ENCODE measurements at places on chromosomes 1 and 21.
A peak's percentile ranks its signal among the peaks of the same experiment; 100 is the strongest.

- H3K36me3 ChIP-seq, result peaks cover 26% of the 10 kb centered on the region
- peaks cover 70% of the 10 kb centered on the region for H3K4me1 ChIP-seq
- no peaks in the 10 kb centered on the region for H3K27me3 ChIP-seq
- DNase-seq, result no peak
- peak overlapping the region; percentile 94 for H3K4me3 ChIP-seq
- no peak overlapping the region for H3K27ac ChIP-seq
These were observed 2.8 kb downstream of the MAN1A2 start for GRCh38 chr1:117370071-117370470.

GRCh38 chr21:41048145-41048544 lies 119.8 kb upstream of the BACE2 start:
- no peaks in the 10 kb centered on the region for H3K36me3 ChIP-seq
- no peaks in the 10 kb centered on the region for H3K4me1 ChIP-seq
- no peak overlapping the region for H3K27ac ChIP-seq
- no peak overlapping the region for H3K4me3 ChIP-seq
- no peak for DNase-seq

- H3K4me1 ChIP-seq, result no peaks in the 10 kb centered on the region
- no peaks in the 10 kb centered on the region for H3K36me3 ChIP-seq
- no peak overlapping the region for H3K27ac ChIP-seq
- DNase-seq, result no peak
These were observed 42.2 kb downstream of the CLDN14 start for GRCh38 chr21:36437745-36438128.

GRCh38 chr1:214422137-214422671 lies 129.2 kb downstream of the PTPN14 start:
- no peaks in the 10 kb centered on the region for H3K27me3 ChIP-seq
- peaks cover 2% of the 10 kb centered on the region for H3K36me3 ChIP-seq
- H3K27ac ChIP-seq, result no peak overlapping the region

DNA sequence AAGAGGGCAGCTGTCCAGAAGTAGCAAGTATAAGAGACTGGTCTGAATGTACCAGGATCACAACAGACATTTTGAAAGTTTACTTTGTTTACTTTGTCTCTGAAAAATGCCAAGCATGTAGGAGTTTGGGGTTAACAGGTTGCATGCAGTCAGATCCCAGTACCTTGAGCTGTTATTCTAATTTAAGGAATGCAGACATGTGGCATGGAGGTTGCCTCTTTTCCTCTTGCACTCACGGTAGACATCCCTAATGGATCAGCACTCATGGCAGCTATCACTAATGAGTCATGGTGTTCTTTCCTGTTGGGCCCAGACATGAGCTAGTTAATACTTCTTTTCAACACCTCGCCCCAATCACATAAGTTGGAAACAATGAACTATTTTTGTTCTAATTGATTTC lies 67.3 kb downstream of the GADD45A start:
- no peak overlapping the region for H3K27ac ChIP-seq
- no peak overlapping the region for H3K4me3 ChIP-seq
- no peaks in the 10 kb centered on the region for H3K36me3 ChIP-seq
- DNase-seq, result no peak
- peaks cover 24% of the 10 kb centered on the region for H3K27me3 ChIP-seq

DNA sequence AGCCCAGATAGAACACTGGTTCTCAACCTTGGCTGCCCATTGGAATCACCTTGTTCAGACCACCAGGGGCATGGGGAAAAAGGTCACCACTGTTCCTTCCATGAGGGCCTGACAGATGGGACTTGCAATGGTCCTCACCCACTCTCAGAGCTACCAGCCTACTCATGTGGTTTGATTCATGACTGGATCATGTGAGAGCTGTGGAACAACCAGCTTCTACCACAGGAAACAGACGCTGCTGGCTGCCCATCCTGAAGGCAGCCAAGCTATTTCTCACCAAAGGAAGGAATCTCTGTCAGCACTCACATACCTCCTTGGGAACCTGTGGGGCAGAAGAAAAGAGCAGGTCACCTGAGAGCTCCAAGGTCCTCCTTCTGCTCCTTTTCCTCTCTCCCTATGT lies 53.6 kb downstream of the CAPN8 start:
- H3K27me3 ChIP-seq, result no peaks in the 10 kb centered on the region
- H3K4me1 ChIP-seq, result no peaks in the 10 kb centered on the region
- H3K4me3 ChIP-seq, result no peak overlapping the region
- no peaks in the 10 kb centered on the region for H3K36me3 ChIP-seq
- no peak for DNase-seq

DNA sequence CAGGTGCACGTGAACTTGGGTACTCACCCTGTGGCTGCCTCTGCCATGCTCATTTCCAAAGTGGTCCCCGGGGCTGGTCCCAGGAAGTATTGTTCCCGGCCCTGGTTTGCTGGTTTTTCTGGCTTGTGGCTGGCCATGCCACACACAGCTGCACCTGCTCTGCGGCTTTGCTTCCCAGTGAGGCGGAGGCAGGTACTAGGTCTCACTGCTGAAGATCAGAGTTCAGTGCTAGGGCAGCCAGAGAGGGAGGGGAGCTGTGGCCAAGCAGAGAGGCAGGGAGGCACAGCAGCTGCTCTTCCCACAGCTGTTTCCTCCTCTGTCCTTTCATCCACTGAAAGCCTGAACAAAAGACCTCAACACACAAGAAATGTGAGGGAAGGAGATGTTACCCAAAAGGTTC lies 30.5 kb downstream of the ENO1 start:
- no peaks in the 10 kb centered on the region for H3K4me1 ChIP-seq
- no peak overlapping the region for H3K4me3 ChIP-seq
- H3K27ac ChIP-seq, result no peak overlapping the region

GRCh38 chr1:170009551-170009950 lies 64.9 kb downstream of the KIFAP3 start:
- no peaks in the 10 kb centered on the region for H3K27me3 ChIP-seq
- H3K27ac ChIP-seq, result no peak overlapping the region
- no peak for DNase-seq
- peaks cover 3% of the 10 kb centered on the region for H3K36me3 ChIP-seq

DNA sequence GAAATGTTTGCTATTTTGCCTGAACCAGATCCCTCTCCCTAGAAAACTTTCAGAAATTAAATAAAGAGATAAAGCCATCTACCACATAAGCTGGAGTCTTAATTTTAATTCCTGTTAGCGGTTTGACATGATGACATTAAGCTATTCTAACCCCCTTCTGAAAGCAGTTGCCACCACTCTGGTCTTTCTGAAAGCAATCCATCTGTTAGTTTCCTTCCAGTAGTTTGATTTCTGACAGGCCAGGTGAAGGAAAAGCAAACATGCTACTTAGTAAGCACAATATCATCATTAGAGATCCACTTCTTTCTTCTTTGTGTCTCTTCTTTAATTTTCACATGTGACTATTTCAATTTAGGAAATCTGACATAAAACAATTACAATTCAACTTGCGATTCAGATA lies 39.9 kb downstream of the RGL1 start:
- no peaks in the 10 kb centered on the region for H3K27me3 ChIP-seq
- no peak overlapping the region for H3K27ac ChIP-seq

- H3K4me1 ChIP-seq, result no peaks in the 10 kb centered on the region
- no peak for DNase-seq
- peaks cover 56% of the 10 kb centered on the region for H3K27me3 ChIP-seq
- H3K4me3 ChIP-seq, result no peak overlapping the region
- H3K27ac ChIP-seq, result no peak overlapping the region
These were observed 34.5 kb downstream of the HMGB4 start for GRCh38 chr1:33898406-33898805.

DNA sequence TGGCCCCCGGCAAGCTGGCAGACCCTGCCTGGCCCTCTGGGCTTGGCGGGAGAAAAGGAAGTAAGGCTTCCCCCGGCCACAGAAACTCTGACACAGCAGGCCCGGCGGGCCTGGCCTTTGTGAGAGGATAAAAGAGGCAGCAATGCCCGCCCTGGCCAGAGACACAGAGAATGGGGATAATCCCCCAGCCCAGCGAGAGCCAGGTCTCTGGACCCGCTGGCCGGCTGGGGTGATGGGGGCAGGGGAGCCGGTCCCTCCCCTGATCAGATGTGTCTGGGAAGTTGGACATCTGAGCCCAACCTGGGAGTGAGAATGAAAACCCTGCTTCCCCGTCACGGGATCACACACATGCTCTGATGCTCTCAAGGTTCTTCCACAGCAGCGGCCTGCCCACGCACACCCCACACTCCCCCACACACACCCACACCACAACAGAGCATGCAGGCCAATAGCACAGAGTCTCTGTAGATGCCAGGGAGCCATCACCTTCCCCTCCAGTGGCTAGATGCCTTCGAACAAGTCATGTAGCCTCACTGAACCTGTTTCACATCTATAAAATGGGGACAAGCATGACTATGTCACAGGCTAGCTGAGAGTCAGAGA lies 4.2 kb downstream of the RSPO1 start:
- H3K27me3 ChIP-seq, result peaks cover 94% of the 10 kb centered on the region
- H3K27ac ChIP-seq, result no peak overlapping the region
- DNase-seq, result no peak
- H3K36me3 ChIP-seq, result peaks cover 1% of the 10 kb centered on the region

- H3K36me3 ChIP-seq, result no peaks in the 10 kb centered on the region
- no peaks in the 10 kb centered on the region for H3K27me3 ChIP-seq
- DNase-seq, result no peak
- no peaks in the 10 kb centered on the region for H3K4me1 ChIP-seq
- H3K4me3 ChIP-seq, result no peak overlapping the region
These were observed 423.9 kb upstream of the ADGRL4 start for GRCh38 chr1:79430437-79430836.

GRCh38 chr1:41343790-41344699 lies 17.2 kb upstream of the FOXO6 start:
- H3K27ac ChIP-seq, result peak overlapping the region; percentile 81
- peaks cover 4% of the 10 kb centered on the region for H3K36me3 ChIP-seq
- H3K27me3 ChIP-seq, result peaks cover 29% of the 10 kb centered on the region

DNA sequence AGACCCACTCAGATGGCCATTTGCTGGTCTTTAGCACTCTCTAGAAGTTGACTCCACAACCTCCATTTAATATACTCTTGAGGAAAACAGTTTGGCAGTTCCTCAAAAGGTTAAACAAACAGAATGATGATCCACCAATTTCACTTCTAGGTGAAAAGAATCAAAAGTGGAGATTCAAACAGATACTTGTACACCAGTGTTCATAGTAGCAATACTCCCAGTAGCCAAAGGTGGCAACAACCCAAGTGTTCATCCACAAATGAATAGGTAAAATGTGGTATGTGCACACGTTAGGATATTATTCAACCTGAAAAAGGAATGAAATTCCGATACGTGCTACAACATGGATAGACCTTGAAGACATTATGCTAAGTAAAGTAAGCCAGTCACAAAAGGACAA lies 6.3 kb downstream of the PRCC start:
- H3K4me3 ChIP-seq, result no peak overlapping the region
- H3K27me3 ChIP-seq, result no peaks in the 10 kb centered on the region
- DNase-seq, result no peak
- H3K27ac ChIP-seq, result no peak overlapping the region
- peaks cover 72% of the 10 kb centered on the region for H3K4me1 ChIP-seq

DNA sequence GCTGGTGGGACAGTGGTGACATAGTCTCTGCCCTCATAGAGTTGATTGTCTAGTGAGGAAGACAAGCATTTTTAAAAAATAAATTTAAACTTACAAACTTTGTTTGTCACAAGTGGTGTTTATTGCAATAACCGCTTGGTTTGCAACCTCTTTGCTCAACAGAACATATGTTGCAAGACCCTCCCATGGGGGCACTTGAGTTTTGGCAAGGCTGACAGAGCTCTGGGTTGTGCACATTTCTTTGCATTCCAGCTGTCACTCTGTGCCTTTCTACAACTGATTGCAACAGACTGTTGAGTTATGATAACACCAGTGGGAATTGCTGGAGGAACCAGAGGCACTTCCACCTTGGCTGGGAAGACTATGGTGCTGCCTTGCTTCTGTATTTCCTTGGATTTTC lies 58.4 kb downstream of the LAMC2 start:
- peaks cover 68% of the 10 kb centered on the region for H3K27me3 ChIP-seq
- DNase-seq, result no peak
- H3K36me3 ChIP-seq, result peaks cover 2% of the 10 kb centered on the region
- H3K4me3 ChIP-seq, result no peak overlapping the region
- H3K4me1 ChIP-seq, result no peaks in the 10 kb centered on the region

DNA sequence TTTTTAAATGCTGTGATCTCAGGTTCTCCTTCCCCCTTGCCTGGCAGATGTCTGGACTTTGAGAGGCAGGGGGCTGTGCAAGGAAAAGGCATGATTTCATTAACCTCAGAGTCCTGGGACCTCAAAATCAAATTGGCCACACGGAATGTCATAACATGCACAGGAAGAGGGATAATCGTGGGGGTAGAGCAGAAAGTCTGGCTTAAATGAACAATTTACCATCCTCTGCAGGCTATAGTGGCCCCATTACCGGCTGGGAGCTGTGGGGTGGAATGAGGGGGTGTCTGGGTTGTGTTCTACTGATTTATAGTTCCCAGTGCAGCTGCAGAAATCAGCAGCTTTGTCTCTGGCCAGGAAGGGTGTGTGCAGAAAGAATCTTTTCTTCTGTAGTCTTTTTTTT lies 10.8 kb downstream of the OPRD1 start:
- H3K27me3 ChIP-seq, result peaks cover 28% of the 10 kb centered on the region
- H3K4me1 ChIP-seq, result no peaks in the 10 kb centered on the region
- DNase-seq, result no peak

- H3K4me3 ChIP-seq, result no peak overlapping the region
- peaks cover 4% of the 10 kb centered on the region for H3K36me3 ChIP-seq
- DNase-seq, result no peak
- no peaks in the 10 kb centered on the region for H3K27me3 ChIP-seq
- no peak overlapping the region for H3K27ac ChIP-seq
These were observed 72.1 kb downstream of the UCK2 start for GRCh38 chr1:165899461-165899941.

- H3K27me3 ChIP-seq, result no peaks in the 10 kb centered on the region
- no peak overlapping the region for H3K4me3 ChIP-seq
- peaks cover 15% of the 10 kb centered on the region for H3K36me3 ChIP-seq
These were observed 16.9 kb downstream of the MACO1 start for GRCh38 chr1:25447547-25447946.

DNA sequence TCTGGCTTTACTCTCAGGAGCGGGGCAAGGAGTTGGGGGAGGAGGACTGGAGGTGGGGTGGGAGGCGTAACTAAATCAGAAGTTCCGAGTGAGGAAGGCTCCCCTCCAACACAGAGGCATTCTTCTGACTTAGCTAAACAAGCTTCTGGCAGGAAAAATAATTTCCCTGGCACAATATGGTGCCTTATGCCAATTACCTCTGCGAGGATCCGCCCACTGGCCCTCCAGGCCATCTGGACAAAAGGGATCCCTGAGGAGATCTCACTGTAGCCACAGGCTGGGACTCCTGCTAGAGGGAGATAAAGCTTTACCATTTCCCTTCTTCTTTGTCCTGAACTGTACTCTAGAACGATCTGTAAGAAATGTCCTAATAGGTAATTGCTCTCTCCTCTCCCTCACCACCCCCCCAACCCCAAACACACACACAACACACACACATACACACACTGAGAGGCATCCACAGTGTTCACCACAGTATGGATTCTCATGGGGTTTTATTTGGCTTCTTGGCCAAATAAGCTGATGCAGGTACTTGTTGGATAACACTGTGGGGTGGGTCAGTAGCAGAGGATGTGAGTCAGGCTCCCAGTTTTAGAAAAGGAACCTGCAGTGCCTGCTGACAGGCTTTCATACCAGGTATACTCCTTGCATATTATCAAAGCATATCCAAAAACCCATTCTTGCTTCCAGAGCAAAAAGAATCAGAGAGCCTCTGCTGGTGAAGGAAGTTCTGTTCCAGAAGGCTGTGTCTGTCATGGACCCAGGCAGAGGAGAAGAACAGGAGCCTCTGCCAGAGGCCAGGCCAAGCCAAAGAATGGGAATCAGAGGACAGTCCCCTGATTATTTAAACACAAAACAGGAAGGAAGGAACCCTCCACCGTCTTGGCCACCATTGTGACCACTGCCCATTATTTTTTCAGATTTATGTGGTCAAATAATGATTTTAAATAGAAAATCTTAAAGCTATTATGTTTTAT lies 169.1 kb downstream of the C1orf21 start:
- no peak overlapping the region for H3K4me3 ChIP-seq
- H3K27ac ChIP-seq, result no peak overlapping the region
- DNase-seq, result no peak
- peaks cover 42% of the 10 kb centered on the region for H3K4me1 ChIP-seq
